ENCODE measurements at places on chromosomes 12 and 14.

DNA sequence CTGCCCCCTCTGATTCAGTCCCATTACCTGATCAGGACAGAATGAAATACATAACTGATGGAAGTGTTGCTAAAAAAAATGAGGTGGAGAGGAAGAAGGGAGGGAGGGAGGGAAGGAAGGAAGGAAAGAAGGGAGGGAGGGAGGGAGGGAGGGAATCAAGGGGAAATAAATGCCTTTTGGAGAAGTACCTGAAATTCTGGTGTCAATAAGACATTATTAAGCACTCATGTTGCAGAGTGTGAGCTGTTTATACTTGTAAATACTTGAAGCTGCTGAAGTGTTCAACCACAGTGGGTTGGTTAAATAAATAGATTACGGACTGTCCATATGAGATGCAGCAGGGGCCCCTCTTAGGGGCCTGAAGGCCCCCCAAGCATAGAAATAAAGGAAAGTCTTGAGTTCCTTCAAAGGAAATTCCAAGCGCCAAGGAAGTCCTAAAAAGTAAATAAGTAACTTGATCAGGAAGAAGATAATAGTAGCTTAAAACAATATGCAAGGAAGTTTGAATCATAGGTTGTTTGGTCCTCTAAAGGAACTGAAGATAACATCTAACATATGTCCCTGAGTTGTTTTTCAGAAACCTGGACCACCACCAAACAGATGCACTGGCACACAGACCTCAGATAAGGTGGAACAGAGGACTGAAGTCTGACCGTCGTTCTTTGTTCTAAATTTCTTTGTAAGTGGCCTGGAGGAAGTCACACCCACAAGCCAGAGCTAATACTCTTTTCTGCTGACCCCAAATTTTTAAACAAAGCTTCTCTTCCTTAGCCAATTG, 110.8 kb downstream of the SEC23A start:
- DNase-seq = no peak

GRCh38 chr14:41607304-41607775, 664 bp downstream of the LRFN5 start:
- no peak for DNase-seq

DNA sequence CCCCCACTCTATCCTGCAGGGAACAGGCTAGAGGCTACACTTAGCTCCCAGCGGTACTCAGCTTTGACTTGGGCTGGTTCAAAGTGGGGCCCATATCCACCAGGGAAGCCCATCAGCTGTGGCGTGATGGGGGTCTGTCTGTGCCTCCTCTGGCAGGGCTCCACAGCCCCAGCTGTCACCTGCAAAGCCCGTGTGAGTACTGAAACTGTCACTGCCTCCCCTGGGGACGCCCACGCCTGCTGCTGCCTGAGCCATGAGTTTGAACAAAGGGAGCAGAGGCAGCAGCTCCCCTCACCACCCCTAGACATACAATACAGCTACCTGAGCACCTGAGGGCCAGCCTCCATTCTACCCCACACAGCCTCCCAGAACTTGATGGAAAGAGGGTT, 5.0 kb downstream of the REM2 start:
- DNase-seq = no peak

DNA sequence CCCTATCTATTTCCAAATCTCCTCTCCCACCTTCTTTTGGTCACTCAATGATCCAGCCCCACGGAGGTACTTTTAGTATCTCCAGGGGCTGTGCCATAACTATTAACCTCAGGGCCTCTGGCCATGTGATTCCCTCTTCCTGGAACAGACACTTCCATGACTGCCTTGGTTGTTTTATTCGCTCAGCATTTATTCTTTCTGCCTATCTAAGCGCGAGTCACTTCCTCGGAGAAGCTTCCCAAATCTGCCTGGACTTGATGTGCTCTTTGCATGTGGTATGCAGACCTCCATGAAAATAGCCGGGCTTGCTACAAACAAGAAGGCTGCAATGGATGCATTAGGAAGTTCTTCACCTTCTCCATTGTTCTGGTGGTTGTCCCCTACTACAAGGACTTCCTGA, 939.0 kb upstream of the TMEM132C start:
- no peak for DNase-seq

- DNase-seq = no peak
These were observed 3.7 kb upstream of the TMPRSS12 start for GRCh38 chr12:50839042-50839441.

GRCh38 chr12:122851820-122852219, 16.6 kb downstream of the HIP1R start:
- peak; percentile 57 for DNase-seq

- no peak for DNase-seq
These were observed 21.0 kb downstream of the PAH start for GRCh38 chr12:102896067-102896466.

- no peak for DNase-seq
These were observed at the start of gene SERPINA5 for GRCh38 chr14:94581127-94581999. Gene SERPINA5 (plus strand): TSS chr14:94581426. CDS start chr14:94587363, 5,937 bp downstream.

Measured in AG04450 (cell line).